ENCODE measurements at places on chromosomes 7 and 10.
A peak's percentile ranks its signal among the peaks of the same experiment; 100 is the strongest.

DNA sequence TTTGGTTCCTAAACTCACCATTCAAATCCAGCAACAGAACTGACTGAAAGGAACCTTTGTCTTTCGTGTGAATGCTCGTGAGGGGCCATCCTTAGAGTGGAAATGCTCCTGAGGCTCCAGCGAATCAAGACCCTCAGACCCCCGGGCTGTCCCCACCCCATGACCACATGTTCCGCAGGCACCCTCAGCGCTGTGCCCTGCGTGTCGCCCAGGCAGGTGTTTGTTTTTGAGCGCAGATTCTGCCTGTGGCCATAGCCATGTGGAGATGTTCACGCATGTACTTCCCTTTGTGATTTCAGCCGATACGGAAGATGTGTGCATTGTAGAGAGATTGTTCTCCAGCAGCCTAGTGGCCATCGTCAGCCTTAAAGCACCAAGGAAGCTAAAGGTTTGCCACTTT is 24.2 kb downstream of the WIPI2 start:
- DNase-seq = no peak

- DNase-seq = peak; percentile 73
Observed at GRCh38 chr7:75565132-75565837, 73.2 kb downstream of the SPDYE5 start.

DNA sequence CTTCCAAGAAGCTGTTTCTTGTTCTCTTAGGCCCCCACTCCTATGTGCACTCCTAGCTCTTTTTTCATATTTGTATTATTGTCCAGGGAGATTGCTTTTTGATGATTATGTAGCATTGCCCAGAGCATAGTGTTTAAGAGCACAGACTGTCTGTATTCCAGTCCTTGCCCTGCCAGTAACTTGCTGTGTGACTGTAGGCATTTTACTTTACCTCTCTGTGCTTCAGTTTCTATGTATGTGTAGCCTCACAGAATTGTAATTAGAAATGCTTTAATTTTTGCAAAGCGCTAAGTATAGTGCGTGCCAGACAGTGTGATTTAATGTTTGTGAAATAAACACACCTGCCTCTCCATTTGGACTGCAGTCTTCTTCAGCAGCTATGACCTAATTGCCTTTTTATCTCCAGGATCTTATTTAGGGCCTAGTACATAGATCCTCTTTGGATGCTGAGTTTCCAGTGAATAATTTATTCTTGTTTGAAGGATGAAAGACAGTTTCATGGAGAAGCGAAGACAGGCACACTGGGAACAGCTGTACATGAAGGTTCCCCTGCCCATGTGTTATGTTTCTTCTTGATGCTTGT is 1.4 kb downstream of the SEC23IP start:
- DNase-seq = no peak

DNA sequence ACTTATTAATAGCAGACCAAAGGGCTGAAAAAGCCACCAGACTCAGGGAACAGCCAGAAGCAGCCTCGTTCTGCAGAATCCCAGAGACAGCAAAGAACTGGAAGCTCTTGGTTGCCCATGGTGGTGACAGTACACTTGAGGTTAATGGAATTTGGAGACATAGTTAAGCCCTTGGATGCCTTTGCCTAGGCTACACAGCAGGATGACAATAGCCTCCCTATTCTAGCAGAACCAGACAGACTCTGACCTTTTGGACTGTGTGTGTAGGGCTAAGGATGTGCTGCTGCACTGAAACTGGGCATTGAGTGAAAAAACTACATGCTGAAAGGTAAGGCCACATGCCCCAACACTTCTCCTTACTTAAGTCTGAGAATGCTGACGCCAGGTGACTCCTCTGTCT is 22.7 kb downstream of the OTUD1 start:
- no peak for DNase-seq

GRCh38 chr7:6718124-6718523 is 11.4 kb upstream of the ZNF12 start:
- no peak for DNase-seq

DNA sequence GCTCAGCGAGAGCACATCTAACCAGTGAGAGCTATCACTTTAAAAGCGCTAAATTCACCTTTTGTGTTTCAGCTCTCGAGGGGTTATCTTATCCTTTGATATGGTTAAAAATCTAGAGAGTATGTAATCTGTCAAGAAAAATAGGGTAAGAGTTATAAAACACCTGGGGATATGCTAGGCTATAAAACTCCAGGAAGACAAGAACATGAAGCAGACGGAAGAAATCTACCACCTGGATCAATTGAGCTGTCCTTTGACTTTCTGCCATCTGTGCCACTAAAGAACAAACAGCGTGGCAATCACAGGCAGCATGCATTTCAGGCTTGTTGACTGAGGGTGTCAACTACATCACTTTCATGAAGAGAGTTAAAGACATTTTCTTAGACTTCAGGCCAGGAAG is 83.1 kb downstream of the ZNF248 start:
- no peak for DNase-seq

DNA sequence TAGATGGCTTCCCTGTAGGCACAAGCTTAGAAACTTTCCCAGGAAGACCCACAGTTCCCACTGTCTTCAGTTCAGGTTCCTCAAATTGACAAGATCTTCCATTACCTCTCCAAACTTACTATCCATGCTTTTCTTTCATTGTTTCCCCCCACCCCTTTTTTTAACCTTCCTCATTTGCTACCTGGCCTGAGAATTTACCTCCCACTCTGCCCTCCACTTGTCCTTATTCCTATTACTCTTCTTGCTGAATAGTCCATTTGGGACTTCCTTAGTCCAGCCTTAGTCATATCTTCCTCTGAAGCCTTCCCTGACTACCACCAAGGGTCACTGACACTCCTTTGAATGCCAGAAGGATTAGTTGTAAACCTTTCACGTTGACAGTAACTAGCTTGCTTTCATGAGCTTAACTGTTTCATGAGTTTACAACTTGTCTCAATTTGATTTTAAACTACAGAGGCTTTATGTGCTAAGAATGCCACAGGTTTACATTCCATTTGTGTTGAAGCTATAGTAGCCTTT is 1.2 kb upstream of the CALU start:
- DNase-seq = peak; percentile 87

DNA sequence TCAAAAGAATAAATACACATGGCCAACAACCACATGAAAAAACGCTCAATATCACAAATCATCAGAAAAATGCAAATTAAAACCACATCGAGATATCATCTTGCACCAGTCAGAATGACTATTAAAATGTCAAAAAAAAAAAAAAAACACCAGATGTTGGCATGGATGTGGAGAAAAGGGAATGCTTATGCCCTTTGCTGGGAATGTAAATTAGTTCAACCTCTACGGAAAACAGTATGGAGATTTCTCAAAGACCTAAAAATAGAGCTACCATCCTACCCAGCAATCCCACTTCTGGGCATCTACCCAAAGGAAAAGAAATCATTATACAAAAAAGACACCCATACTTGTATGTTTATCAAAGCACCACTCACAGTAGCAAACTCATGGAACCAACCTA is 45.0 kb upstream of the DIP2C start:
- DNase-seq = no peak

- DNase-seq = no peak
Observed at GRCh38 chr10:124621637-124622036, 122.5 kb downstream of the FAM53B start.

DNA sequence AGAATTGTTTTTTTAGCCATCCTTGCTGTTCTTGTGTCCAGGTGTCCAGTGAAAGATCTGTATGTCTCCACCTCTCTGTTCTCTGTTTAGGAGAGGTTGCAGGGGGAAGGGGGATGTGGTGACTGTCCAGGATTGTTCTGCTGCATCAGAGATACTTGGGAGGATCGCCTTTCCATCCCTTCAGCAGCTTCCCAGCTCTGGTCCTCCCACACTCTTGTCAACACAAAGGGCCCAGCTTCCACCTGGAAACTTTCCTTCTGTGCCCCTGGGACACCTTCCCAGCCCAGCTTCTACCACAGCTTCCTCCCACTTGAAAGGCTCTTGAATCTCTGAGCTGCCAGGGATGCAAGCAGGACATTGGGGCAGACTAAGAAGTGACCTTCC is 82.0 kb upstream of the SLF2 start:
- no peak for DNase-seq

DNA sequence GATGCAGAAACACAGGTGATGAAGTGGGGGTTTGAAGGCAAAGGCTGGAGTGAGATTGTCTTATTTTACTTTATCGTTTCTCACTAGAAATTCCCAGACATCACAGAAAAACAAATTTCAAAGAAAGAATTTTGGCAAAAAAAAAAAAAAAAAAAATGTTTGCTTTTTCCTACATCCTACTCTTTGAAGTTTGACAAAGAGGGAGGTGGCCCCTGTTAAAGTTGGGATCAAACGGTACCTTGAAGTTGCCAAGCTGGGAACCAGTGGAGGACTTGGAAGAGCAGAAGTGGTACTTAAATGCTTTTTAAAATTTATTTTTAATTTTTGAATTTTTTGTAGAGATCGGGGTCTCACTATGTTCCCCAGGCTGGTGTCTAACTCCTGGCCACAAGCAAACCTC is 63.9 kb upstream of the KIF5B start:
- no peak for DNase-seq

DNA sequence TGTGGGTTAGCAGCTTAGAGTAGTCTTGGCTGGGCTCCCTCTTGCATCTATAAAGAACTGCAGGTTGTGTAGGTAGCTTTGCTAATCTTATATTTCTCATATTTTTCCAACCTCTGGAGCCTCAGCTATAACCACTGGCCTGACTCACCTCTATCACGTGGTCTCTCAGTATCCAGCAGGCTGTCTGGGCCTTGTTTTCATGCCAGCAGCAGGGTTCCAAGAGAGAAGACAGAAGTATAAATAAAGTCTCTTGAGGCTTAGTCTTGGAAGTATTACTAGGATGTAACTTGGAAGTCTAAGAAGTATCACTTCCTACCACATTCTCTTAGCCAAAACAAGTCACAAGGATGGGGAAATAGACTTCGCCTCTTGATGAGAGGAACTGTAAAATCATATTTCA is 73.3 kb downstream of the WIPF3 start:
- DNase-seq = peak; percentile 62

DNA sequence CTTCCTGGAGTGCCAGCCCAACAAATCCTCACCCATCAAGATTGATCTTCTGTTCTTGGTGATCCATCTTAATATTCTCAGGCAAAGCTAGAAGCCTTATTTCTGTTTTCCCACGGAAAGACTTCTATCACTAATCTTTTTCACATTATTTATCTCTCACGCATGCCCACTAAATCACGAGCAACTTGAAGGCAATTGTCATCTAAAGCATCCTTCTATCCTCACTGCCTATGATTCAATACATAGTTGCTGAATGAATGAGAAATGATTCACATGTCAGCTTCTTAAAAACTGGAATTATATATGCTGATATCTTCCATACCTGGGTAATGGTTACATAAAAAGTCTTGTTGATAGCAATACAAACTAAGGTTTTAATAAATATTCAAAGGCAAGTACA is 12.6 kb upstream of the COL1A2 start:
- peak; percentile 74 for DNase-seq

- no peak for DNase-seq
Observed at GRCh38 chr10:73875139-73875475, 752 bp upstream of the CAMK2G start.

- no peak for DNase-seq
Observed at GRCh38 chr10:11049806-11050205, 32.1 kb downstream of the CELF2 start.

GRCh38 chr7:157299613-157300368 is 37.0 kb upstream of the DNAJB6 start:
- no peak for DNase-seq

DNA sequence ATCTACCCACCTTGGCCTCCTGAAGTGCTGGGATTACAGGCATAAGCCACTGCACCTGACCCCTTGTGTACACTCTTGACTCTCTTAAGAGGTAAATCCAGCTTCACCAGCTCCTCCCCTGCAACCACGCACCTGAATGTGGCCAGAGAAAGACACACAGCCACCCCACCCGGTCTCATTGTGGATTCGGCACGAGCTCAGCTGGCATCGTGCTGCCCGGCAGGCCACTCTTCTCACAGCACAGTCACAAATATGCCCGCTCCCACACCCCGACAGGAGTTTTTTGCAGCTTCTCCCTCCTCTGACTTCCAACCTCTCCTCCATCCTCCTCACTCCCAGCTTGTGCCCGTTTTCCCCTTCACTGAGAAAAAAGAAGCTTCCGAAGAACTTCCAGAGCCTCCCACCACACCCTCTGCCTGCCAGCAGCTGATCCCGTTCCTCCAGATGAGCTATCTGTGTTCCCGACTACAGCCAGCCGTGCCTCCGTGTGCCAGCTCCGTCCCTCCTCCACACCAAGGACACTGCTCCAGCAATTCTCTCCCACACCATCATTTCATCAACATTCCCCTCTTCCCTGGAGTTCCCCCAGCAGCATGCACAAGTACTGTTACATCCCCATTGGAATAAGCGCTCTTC is 8.0 kb upstream of the SMARCD3 start:
- no peak for DNase-seq

DNA sequence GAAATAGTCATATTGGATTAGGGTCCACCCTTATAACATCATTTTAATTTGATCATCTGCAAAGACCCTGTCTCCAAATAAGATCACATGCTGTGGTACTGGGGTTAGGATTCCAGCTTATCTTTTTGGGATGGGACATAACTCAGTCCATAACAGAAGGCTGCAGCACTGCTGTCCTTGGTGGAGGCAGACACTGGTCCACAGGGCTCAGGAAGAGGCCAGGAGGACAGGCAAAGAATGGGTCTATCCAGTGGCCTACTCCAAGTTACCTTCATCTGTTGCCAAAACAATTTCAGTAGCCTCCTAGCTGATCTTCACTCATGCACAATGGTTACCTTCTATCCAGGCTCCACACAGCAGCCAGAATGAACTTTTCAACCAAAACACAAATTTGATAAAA is 387.0 kb downstream of the GRID1 start:
- no peak for DNase-seq
